Left colon (tissue), 2 donors: ENCODE measurements at places on chromosomes 12 and 14. TPM values are rescaled to one million over a fixed set of nuclear protein-coding genes. Genes with fewer than 3 reads are reported as not detected.

The TAS2R9 gene
- not detected for total RNA-seq

The BEGAIN gene
- total RNA-seq = 2.0 TPM

GRCh38 chr14:96863327-96863985 is 66.3 kb downstream of the VRK1 start:
- no peak for DNase-seq

DNA sequence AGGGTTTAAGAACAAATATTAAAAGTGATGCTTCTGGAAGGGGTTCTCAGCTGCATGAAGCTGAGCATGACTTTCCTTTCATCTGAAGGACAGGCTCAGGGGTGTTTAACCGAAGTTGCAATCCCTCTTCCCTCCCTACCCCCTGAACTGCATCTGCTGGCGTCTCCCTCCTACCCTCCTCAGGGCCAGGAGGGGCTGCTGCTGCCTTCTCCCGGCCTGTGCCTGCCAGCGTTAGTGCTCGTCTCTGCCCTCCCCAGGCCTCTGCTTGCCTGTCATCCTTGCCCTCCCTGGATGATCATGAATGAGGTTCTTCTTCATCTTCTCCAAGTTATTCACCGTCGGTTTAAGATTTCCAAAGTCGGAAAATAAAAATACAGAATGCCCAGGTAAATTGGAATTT is 12.2 kb downstream of the SMOC1 start:
- no peak for DNase-seq

DNA sequence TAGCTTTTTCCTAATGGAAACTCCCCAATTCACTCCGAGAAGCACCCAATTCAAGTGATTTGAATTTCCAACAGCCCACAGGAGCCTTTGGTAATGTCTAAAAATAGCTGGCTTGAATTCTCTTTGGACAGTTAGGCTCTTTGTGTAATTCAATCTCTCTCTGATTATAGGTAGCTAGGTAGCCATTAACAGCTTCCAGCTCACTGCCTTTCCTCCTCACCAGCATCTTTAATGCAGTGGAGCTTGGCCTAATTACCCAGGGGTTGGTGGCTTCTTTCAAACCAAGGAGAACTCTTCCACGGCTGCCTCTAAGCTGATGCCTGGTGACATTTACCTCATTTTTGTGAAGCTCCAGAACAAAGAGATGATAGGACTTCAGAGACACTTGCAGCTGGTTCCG is 86.4 kb downstream of the WSCD2 start:
- DNase-seq = no peak

GRCh38 chr12:65168681-65169319 is 583 bp upstream of the LEMD3 start:
- DNase-seq = no peak

The KMT2D gene
- total RNA-seq = 68.8 TPM

The ABCC9 gene
- 5.9 TPM for total RNA-seq

The SERPINA10 gene
- 0.31 TPM for total RNA-seq

The TIGAR gene
- total RNA-seq = 14.4 TPM

The VEZT gene
- 54.4 TPM for total RNA-seq

DNA sequence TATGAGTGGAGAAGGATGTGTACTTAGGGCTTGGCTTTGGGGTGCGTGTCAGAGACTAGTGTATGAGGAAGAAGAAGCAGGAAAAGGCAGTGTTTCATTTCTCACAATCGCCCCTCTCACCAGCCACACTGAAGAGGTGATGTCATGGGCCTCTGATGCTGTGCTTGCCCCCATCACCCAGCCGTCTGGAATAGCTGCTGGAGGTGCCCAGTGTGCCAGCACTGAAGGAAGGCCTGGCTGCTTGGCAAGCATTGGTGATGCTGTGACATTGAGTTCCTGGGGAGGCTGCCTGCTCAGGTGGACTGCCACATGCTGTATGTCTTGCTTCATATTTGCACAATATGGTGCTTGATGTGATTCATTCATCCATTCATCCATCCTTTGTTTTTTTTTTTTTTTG is 56.2 kb downstream of the CRADD start:
- DNase-seq = peak; percentile 8

The SMIM41 gene
- not detected for total RNA-seq
